SHP77 (cell line): ENCODE measurements at places on chromosomes 2 and 18.

DNA sequence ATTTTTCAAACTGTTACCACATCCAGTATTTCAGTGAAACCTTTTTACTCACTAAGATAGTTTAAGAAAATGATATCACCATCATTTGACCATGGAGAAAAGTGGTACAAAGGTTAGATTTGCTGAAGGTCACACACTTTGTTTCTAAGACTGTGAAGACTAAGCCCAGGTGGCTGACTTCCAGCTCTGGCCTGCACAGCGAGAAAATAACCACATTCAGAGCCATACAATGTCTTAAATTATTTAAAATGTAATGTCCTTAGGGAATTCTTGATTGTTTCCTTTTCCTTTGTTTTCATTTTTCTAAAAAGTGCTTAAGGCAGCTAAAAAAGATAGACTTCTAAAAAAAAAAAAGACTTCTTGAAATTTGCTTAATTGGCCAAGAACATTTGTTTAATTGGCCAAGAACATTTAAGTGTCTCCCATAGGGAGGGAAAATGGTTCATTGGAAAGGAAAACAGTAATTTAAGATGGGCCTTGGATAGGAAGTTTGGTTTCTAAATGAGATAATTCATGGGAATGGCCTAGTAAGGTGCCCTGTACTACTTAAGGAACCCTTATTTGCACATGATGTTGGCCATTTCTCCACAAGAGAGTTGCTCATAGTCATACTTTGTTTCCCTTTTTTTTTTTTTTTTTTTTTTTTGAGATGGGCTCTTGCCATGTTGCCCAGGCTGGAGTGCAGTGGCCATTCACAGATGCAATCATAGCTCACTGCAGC is 45.2 kb downstream of the CYP1B1 start:
- no peak for DNase-seq

DNA sequence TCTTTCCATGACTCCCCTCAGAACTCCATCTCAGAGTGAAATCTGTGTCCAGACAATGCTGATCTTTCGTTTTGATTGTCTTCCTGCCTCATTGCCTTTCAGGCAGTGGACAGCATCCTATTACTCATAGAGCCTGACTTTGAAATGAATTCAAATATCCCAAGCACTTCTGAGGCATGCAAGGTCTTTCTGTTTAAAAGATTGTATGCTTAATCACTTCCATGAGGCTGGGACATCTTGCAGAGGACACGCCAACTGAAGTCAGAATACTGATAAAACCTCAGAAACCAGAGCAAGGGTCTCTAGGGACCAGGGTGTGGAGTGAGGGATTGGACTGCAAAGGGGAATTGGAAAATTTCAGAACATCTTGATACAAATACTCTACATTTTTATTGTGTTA is 836.5 kb upstream of the ID2 start:
- no peak for DNase-seq

DNA sequence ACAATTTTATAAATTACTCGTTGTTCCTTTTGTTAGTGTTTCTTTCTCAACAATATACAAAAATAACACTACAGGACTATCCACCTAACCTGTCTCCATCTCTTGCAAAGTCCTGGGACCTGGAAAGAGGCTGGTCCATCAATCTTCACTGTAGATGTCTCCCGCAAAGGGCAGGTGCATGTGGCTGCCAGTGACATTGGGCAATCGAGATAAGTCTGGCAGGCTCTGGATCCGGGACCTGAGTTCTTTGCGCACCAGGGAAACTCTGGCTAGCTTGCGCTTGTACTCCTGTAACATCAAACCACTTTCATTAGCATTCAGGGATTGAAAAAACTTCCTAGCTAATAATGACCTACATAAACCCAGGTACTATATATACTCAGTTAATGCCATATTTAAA is 20.5 kb downstream of the RMP24 start:
- DNase-seq, result no peak

- DNase-seq, result no peak
Observed at GRCh38 chr2:172389685-172390339, 37.6 kb upstream of the ITGA6 start.

DNA sequence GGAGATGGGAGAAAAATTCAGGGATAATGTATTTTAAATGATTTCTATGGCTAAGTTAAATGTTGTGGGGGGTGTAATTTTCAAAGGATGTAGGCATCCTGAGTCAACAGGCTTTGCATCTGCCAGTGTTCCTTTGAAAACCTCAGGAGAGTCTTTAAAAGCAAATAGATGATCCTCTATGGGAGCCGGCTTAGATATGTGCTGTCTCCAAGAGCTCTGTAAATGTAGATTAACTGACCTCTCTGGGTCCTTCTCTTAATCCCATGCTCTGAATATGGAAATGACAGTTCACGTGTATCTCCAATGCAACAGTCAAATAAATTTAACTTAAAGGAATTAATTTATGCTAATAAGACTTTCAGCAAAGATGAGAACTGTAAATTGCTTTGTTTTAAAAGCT is 292.7 kb downstream of the ERBB4 start:
- no peak for DNase-seq

- no peak for DNase-seq
Observed at GRCh38 chr2:69177063-69177771, 164.2 kb downstream of the ANTXR1 start.

GRCh38 chr2:215973954-215974699 is 39.2 kb downstream of the MREG start:
- no peak for DNase-seq

DNA sequence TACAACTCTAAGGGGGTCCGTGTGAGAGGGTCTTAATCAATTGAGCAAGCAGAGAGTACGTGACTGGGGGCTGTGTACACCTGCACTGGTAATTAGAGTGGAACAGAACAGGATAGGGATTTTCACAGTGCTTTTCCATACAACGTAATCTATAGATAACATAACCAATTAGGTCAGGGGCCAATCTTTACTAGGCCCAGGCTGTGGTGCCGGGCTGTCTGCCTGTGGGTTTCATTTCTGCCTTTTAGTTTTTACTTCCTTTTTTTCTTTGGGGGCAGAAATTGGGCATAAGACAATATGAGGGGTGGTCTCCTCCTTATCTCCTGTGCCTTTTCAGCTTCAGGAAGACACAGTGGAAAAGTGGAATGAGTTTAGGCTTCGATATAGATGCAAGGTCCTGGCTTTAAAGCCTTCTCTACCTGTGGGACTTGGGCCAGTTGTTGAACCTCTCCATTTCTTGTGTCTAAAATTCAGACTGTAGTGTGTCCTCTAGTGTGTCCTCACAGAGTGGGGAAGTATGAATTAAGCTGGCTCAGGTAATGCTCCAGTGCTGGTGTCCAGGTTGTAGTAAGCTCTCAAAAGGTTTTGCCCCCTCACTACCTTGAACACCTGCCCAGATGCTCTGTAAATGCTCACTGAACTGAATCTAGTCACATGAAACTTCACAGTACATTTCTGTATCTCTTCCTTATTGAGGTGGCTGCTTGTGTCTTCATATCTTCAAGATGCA is 422.8 kb downstream of the SETBP1 start:
- no peak for DNase-seq

DNA sequence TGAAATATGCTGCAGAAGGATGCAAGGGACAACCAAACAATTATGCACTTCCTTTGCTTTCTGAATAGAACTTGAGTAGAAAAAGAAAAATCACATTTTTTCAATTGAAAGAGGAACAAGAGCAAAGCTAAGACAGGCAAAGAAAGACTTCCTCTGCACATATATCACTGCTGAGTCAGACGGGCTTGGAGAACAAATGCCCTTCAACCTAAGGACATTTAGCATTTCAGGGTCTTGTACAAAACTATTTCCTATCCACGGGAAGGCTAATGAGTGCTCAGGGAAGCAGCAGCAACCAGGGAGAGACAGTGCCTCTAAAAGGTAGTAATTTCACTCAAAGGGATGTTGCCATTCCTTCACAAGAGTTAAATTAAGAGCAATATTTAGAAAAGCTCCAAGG is 570.0 kb upstream of the GCFC2 start:
- DNase-seq, result no peak

GRCh38 chr18:48313792-48314191 is 95.4 kb downstream of the ZBTB7C start:
- DNase-seq, result no peak

GRCh38 chr2:60386436-60386835 is 167.0 kb downstream of the BCL11A start:
- DNase-seq, result no peak

DNA sequence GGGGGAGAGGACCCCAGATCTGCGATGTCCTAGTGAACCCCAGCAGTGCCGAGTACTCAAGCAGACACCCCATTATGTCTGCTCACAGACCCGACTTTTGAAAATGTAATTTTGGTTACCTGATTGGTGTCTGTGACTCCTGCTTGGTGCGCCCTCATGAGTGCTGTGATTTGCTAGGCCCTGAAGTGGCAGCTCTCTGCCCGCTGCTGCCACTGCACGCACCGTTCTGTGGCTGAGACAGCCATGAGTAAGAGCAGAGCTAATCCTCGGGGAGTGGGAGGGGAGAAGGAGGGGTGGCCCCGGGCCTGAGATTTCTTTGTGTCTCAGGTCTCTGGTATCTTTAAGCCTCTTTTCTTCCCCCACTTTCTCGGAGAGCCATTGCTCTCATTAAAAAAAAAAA is 18.2 kb downstream of the FHOD3 start:
- DNase-seq, result no peak

DNA sequence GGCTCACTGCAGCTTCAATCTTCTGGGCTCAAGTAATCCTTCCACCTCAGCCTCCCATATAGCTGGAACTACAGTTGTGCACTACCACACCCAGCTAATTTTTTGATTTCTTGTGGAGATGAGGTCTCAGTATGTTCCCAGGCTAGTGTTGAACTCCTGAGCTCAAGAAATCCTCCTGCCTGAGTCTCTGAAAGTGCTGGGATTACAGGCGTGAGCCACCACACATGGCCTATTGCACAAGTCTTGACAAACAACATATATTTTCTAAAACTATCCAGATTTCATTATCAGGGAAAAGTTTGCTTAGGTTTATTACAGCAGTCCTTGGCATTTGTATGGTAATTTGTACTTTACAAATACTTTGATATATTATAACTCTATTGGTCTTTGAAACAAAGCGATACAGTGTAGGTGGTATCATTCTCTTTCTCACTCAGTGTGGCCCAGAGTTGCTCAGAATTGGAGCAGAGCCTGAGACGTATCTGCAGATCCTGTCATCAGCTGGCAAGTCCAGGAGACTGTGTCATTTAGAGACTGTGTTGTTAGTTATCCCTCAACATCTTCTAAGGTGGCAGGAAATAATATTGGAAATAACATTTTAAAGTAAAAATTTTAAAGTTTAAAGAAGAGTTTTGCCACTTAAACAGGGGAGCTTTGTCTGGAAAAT is 41.4 kb downstream of the PDK1 start:
- DNase-seq, result no peak

- DNase-seq, result no peak
Observed at GRCh38 chr2:62597323-62597722, 91.3 kb upstream of the TMEM17 start.

DNA sequence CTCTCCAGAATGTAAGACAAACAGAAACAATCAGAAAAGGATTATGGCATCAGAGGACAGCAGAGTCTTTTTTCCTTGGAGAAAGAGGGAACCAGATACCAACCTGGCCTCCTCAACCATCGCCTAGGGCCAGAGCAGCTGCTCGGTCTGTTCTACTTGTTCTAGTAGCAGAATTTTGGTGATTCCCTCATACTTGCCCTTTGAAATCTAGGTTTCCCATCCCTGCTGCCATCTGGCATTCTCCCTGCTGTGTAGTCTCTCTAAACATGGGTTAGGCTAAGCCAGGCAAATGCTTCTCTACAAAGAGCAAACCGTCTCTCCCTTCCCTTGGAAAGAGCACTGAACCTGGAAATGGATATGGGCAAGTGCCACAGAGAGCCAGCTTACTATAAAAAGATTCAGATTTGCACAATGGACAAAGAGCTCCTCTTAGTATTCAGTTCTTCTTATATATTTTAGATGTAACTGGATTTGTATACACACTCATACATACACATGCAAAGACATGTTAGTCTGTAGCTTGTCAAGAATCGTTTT is 208.6 kb upstream of the ST6GAL2 start:
- no peak for DNase-seq

- DNase-seq, result no peak
Observed at GRCh38 chr18:64692826-64693225, 543.9 kb upstream of the LINC00305 start.

DNA sequence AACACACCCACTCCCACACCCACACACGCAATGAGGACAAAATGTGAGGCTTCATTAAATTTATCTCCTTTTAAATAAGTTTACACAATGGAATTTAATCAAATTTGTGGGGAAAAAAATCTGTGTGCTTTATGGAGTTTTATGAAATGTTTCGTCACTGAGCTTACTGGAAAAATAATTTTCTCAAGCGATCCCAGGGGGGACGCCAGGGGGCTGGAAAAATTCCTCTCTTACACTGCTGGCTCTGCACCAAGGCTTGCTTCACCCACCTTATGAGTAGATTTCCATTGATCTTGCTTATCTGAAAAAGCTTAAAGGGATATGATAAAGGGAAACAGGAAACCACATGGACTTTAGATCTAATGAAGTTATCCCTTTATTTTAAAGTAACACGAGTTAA is 95.5 kb downstream of the CABYR start:
- no peak for DNase-seq

DNA sequence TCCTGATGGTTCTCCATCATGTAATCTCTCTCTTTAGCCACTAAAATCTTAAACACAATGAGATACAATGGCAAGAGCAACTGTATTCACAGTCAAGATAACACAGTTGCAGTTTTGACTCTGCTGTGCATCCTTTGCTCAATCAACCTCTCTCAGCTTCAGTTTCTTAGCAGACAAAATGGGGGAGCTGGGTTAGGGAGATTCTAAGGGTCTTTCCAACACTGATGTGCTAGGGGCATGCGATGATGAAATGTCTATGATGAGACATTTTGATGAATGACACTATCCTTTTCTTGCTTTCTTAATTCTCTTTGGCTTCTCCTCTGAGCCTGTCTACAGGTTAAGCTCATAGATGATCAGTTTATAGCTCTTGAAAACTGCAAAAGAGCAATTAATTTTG is 1.1 kb downstream of the SERPINB10 start:
- no peak for DNase-seq

GRCh38 chr2:86022661-86023365 is 82.9 kb downstream of the POLR1A start:
- no peak for DNase-seq

- peak; percentile 69 for DNase-seq
Observed at GRCh38 chr2:8572712-8573233, 109.1 kb upstream of the ID2 start.

GRCh38 chr2:33620-34019 is 12.7 kb downstream of the FAM110C start:
- no peak for DNase-seq

GRCh38 chr2:96937586-96937985 is 48.8 kb downstream of the FAM178B start:
- DNase-seq, result no peak

- no peak for DNase-seq
Observed at GRCh38 chr2:63721082-63721424, 120.6 kb upstream of the UGP2 start.

DNA sequence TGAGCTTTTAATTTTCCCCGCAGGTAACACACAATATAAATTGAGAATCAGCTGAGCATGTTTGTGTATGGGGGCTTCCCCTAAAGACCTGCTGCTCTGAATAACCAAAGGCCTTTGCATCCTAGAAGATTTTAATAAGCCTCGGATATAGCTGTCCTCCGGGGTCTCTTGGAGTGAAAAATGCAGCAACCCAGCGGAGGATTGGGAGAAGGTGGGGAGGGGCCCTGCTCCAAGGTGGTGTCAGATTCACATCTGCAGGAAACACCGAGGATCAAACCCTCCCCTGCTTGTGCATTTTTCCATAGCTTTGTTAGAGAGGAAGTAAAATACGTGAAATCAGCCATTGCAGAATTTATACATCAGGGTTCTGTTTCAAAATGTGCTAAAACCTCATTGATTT is 63.0 kb upstream of the OTOF start:
- peak; percentile 22 for DNase-seq

- DNase-seq, result no peak
Observed at GRCh38 chr2:30141136-30141535, 5.7 kb upstream of the YPEL5 start.
